ENCODE measurements at places on chromosomes 11 and 22.

- DNase-seq: no peak
These were observed 330.4 kb downstream of the BRD1 start for GRCh38 chr22:49497266-49497665.

GRCh38 chr11:88152381-88152780, 22.9 kb downstream of the RAB38 start:
- DNase-seq: no peak

- no peak for DNase-seq
These were observed 83.4 kb upstream of the SORL1-AS1 start for GRCh38 chr11:121536126-121536525.

GRCh38 chr11:64743591-64744543, at the start of gene RASGRP2:
Gene RASGRP2 (minus strand): TSS chr11:64744142. CDS start chr11:64742866, 1,276 bp downstream.
- peak; percentile 63 for DNase-seq

DNA sequence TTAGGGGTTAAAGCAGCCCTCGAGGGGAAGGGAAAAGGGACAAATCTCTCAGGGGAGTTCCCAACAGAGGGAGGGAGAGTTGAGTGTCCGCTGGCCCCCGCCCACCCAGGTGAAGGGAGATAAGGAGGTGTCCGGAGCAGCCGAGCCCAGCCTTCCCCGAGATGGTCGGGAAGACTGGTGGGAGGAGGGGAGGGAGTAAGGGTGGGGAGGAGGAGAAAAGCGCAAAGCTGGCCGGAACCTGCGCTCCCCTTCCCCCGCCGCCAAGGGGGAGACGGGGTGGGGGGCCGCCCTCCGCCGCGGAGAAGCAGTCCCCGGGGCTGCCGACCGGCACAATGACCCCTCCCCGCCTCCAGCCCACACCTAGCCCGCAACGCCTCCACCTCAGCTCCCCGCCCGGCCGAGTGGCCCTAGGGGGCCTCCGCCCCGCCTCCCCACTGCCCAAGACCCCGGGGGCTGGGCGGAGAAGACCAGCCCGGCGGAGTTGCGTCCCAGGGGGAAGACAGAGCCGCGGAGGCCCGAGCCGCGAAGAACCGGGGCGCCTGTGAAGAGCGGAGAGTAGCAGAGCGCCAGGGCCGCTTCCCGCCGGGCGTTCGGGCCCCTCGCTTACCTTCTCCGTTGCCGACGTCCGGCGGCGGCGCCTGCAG, 479 bp downstream of the RSF1 start:
- DNase-seq: peak; percentile 76

GRCh38 chr11:32792111-32792947, 2.1 kb downstream of the CCDC73 start:
- DNase-seq: no peak

DNA sequence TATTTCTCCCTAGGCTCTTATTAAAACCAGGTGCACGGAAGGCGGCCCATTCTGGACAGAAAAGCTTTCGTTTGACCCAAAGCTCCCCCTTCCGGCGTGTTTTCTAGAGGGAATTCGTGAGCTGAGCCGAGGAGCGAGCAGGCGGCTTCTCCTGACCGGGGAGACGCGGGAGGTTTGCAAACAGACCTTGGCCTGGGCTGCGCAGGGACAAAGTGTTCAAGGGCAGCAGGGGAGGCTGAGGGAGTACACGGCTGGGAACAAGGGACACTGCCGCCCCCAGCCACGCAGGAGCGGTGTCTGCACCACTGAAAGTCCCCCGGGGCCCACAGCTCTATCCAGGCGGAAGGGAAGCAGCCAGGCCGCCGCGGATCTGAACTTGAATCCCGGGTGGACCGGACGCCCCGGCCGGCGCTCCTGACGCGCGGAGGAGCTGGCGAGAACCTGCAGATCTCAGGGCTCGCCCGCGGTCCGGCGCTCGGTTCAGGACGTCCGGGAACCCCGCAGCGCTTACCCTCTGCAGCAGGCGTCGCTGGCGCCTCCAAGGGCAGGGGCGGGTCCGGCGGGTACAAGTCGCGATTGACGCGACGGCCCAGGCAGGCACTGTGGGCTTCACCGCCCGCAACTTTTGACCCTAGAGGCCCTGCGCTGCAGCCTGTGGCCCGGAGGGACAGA, 101.9 kb downstream of the WT1 start:
- DNase-seq: peak; percentile 41

DNA sequence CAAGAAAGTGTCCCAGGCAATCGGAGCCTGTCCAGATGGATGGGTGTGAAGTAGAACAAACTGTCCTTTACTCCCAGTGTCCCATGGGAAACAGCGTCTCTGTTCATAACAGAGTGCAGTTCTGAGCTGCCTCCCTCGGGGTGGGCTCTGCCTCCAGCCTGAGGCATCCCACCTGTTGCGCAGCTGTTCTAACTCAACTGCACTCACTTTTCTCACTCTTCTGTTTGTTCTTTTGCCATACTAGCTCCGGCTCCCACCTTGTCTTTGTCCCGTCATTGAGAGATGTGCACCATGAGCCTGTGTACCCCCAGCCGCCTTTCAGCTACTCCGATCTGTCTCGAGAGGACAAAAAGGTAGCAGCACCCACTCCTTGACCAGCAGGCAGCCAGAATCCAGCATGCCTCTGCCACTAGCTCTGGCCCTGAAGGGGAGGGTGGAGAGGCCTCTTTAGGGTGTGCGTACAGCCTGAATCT, 20.7 kb upstream of the CDC42EP2 start:
- no peak for DNase-seq

GRCh38 chr11:106763501-106763900, 254.8 kb downstream of the GUCY1A2 start:
- DNase-seq: no peak

GRCh38 chr22:44479662-44480061, 18.4 kb downstream of the RTL6 start:
- no peak for DNase-seq

DNA sequence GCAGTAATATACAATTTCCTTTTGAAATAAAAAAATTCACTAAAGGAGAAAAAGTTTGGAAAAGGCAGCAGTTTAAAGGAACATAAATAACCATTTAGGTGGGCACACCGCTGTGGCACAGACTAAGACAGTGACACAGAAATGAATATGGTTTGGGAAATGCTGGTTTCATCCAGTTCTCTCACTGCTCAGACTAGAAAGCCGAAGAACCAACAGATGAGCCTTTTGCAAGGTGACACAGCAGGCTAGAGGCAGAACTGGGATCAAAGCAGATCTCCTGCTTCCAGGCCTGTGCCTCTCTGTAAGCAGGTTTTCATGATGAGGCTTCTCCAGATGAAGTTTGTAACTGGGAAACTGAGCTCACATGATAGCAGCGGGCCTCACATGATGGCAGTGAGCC, 380.0 kb upstream of the NARS2 start:
- no peak for DNase-seq

- DNase-seq: no peak
These were observed 48.9 kb downstream of the CDPF1 start for GRCh38 chr22:46201059-46201757.
